Activated gamma-delta T cell (primary cell): ENCODE measurements at places on chromosomes 4 and X.

- no peak for DNase-seq
Observed at GRCh38 chr4:36348403-36348938, 67.1 kb downstream of the DTHD1 start.

DNA sequence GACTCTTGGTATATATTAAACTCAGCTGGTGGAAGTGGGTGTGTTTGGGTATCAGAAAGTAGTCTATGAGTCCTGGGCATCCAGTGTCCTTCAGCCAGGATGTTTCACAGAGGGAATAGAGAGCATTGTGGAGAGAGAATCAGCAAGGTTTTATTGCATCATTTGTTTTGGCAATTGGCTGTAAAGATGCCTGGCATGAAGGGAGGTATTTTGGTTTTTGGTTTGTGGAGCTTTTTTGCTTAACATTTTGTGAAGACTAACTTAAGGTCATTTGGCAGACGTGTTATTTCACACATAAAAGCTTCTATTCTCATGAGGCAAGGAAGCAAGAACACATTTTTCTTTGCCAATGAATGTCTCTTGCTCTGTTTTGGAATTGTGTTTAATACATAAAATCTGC, 71.1 kb downstream of the DCLK2 start:
- no peak for DNase-seq

GRCh38 chr4:169385376-169385775, 114.6 kb upstream of the SH3RF1 start:
- DNase-seq: no peak

GRCh38 chrX:11010476-11010875, 100.7 kb upstream of the HCCS start:
- no peak for DNase-seq

GRCh38 chrX:23930894-23931604, 23.2 kb downstream of the CXorf58 start:
- no peak for DNase-seq

- DNase-seq: no peak
Observed at GRCh38 chr4:60619531-60620305, 580.4 kb upstream of the ADGRL3 start.

GRCh38 chr4:16942491-16942890, 44.0 kb upstream of the LDB2 start:
- no peak for DNase-seq

DNA sequence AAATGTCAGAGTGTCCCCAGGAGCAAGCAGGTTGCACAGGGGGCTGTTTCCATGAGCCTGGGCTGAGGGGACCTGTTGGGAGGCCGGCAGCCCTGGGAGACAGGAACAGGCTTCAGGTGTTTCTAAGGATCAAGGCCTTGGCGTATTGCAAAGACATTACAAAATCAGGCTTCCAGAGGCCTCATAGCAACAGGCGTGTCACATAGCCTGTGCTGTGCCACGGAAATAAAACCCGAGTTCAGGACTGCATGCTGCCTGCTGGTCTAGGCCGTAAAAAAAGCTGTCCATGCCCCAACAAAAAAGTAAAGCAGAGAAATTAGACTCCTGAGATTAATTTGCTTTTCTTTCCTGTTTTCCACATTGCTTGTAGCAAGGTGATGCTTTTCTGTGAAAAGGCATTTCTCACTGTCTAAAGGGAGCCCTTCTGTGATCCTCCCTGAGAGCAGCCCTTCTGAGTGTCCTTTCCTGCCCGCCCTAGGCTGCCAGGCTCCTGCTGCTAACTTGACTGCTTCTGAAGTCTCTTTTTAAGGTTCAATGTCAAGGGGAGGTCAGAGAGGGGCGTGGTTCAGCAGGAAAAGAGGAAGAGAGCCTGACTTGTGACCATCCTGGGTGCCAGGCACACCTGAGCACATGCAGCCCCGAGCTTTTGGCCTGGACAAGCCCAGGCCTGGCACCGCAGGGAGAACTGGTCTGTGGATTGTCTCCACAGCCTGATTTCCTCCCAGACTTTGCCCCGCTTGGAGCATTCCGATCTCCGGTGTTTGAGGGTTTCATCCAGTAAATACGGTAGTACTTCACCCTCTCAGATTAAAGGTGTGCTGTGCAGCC, 21.3 kb downstream of the SHROOM2 start:
- DNase-seq: no peak

GRCh38 chrX:11429538-11430085, 136.4 kb downstream of the AMELX start:
- no peak for DNase-seq

DNA sequence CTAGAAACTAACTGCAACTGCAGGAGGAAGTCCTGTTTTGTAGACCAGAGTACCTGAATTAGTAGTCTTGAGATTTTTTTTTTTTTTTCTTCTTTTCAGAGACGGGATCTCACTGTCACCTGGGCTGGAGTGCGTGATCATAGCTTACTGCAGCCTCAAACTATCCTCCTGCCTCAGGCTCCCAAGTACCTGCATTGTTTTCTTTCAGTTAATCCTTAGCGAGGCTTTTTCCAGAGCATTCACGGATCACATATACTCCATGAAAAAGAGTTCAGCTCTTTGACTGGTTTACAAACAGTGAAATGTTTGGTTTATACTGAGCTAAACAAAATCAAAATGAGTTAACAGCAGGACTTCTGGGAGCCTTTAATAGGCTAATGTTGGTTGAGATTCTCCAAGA, 45.8 kb downstream of the KLHL15 start:
- no peak for DNase-seq
